ENCODE measurements at places on chromosomes 7 and 10.

GRCh38 chr7:107982918-107983389 lies 20.0 kb downstream of the LAMB1 start:
- no peak for DNase-seq

- no peak for DNase-seq
These were observed 20.5 kb downstream of the CASD1 start for GRCh38 chr7:94530109-94530508.

GRCh38 chr7:98217623-98218582 lies 6.7 kb downstream of the BHLHA15 start:
- no peak for DNase-seq

DNA sequence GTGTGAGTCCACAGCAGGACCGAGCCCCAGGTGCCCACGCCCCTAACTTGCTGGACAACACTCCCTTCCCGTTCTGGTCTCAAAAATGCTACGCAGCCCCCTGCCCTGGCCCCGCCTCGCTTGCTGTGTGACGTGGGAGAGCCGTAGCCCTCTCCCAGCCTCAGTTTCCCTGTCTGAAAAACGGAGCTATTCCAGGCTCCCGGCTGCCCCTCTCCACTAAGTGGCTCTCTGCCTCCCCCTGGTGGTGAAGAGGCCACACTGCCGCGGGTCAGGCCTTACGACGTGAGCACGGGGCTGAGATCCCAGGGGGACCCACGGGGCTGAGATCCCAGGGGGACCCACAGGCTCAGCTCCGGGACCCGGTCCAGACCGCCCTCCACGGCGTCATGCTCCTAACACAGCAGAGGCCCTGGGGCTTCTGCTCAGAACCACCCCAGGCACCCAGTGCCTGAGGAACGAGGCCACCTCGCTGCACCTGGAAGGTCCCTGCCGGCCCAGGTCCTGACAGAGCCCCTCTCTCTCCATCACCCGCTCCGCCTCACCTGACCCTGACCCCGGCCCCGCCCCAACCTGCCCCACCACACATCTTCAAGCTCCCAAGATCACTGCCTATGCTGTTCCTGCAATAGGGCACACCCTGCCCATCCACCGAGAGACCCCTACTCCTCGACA lies 26.7 kb downstream of the MICALL2 start:
- peak; percentile 75 for DNase-seq

DNA sequence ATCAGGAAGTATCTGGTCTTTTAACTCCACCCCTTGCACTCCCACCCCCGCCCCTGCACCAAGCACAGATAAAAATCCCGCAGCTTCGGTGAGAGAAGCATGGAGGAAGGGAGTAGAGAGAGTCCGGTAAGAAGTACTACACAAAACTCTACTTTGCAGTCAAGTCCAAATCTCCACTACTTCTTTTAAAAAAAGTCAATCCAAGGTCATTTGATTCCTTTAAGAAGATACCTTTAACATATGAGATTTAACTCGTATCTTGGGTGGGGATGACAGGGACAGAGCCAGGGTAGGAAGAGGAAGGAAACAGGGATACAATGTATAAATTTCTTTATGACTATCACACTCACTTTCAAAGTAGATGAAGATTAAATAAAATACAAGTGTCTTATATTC lies 132.1 kb downstream of the NRBF2 start:
- no peak for DNase-seq

- no peak for DNase-seq
These were observed 50.7 kb downstream of the HSPA12A start for GRCh38 chr10:116691635-116692034.

- no peak for DNase-seq
These were observed 26.5 kb upstream of the TRIL start for GRCh38 chr7:28984631-28985030.

DNA sequence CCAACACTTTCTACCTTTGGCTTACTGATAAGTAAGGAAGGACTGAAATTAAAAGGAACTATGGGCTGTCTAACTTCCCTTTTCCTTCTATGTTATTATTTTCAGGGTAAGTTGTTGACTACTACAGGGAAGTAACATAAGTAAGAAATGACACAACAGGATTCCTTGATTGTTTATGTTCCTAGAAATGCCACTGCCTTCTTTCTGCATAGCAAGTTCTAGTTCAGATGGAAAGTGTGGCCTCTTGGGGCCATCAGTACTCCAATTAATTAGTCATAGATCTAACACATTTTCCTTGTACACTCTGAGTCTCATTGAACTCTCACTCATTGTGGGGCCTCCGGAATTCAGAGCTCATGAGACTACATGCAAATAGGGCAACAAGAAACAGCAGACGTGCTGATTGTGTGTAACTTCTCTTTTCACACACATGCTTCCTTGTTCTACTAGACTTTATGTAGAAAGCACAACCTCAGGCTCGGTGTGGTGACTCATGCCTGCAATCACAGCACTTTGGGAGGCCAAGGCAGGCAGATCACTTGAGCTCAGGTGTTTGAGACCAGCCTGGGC lies 35.3 kb upstream of the HIBADH start:
- no peak for DNase-seq

- peak; percentile 28 for DNase-seq
These were observed 17.0 kb downstream of the FAM131B start for GRCh38 chr7:143345428-143345900.

DNA sequence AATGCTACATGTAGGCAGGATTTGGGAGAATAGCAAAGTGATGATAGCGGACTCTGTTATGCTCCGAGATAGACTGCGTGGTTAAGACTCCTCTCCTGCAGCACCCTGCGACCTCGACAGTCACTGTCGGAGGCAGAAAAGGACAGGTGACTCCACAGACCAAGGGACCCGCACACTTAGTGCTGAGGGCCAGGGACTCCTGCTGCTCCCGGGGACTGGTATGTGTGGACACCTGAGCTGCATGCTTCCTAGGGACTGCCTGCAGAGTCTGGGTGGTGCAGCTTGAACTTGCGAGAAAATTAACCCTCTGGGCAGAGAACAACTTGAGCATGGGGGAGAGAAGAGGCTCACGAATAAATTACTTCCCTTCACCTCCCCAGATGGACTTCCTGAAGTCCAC lies 407.1 kb upstream of the PFKP start:
- DNase-seq, result no peak

DNA sequence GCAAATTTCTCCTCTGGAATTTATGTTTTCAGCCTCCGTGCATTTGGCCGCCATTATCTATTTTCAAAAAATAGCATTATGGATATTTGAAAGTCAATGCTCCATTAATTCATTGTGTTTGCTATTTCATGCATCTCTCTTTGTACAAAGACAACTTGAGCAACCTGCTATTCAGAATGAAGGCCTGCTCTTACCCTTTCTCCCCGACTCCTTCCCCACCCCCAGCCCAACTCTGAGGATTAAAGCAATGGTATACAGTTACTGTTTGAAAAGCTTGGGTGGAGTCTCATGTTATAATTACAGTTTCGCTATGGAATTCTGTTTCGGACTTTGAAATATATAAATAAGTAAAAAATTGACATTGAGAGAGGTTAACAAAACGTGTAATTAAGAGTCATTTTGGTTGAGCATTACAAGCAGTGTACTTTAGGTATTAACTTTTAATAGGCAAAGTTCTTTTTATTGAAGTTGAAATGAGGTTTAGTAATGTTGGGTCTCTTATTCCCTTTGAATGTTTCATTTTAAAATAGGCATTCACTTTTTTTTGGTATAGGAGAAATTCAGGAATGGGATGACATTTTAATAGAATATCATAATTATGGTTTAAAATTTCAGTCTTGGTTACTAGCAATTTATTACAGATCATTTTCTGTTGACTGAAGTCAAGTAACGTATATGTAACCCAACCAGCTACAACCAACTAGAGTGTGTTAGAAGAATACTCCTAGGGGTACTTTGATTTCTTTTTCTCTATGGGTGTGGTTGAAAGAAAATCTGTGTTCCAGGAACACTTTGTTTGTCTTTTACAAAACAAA lies 93.1 kb downstream of the ARID5B start:
- no peak for DNase-seq

- no peak for DNase-seq
These were observed 8.9 kb downstream of the EEPD1 start for GRCh38 chr7:36161996-36162395.

- no peak for DNase-seq
These were observed 11.7 kb downstream of the CPEB3 start for GRCh38 chr10:92278996-92279696.

GRCh38 chr7:44712012-44712411 lies 36.6 kb upstream of the ZMIZ2 start:
- no peak for DNase-seq

- no peak for DNase-seq
These were observed 204.0 kb downstream of the FZD1 start for GRCh38 chr7:91468256-91468655.

GRCh38 chr7:149289856-149290255 lies 27.9 kb downstream of the ZNF783 start:
- no peak for DNase-seq

- DNase-seq, result no peak
These were observed 240.8 kb downstream of the ADK start for GRCh38 chr10:74391786-74392185.

GRCh38 chr10:88582411-88582805 lies 710 bp downstream of the RNLS start:
- no peak for DNase-seq

DNA sequence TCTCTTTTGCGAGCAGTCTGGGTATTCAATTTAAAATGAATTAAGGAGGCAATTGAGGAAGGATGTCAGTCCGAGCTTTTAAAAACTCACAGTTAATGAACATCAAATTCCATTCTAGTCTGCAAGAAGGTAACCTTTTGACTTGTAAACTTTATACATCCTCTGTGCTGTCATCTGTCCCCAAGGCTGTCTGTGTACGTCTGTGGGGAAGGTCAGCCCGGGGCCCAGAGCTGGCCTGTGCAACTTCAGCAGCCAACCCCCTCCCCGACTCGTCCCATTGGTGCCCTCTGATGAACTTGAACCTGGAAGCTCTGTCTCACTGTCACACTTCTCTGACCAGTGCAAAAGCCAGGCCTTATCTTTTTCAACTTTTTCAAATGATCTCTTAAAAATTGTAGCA lies 80.3 kb downstream of the CCDC3 start:
- DNase-seq, result no peak

- no peak for DNase-seq
These were observed 4.2 kb upstream of the CCM2 start for GRCh38 chr7:44995555-44996493.

GRCh38 chr7:134757938-134758337 lies 21.5 kb upstream of the CALD1 start:
- no peak for DNase-seq

DNA sequence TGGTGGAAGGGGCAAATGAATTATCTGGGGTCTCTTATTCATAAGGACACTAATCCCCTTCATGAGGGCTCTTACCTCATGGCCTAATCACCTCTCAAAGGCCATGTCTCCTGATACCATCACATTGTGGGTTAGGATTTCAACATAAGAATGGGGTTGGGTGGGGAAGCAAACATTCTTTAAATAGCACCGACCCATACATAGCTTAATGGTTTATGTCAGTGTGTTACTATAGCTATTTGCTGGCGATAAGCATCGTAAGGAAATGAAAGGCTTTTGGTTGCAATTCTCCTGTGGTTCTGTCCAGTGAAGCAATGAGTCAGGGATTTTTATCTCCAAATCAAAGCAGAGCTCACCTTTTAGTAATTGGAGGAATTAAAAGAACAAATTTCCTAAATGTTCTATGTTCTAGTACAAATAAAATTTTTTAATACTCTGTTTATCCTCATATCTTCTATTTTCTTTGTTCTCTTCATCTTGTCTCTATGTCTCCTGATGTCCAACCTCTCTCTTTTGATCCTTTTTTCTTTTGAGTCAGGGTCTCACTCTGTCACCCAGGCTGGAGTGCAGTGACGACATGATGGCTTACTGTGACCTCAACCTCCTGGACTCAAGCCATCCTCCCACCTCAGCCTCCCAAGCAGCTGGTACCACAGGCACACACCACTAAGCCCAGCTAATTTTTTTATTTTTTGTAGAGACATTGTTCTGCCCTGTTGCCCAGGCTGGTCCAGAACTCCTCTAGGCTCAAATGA lies 57.0 kb upstream of the GLCCI1 start:
- DNase-seq, result no peak

- DNase-seq, result no peak
These were observed 61.4 kb downstream of the CHCHD3 start for GRCh38 chr7:133020496-133020895.

DNA sequence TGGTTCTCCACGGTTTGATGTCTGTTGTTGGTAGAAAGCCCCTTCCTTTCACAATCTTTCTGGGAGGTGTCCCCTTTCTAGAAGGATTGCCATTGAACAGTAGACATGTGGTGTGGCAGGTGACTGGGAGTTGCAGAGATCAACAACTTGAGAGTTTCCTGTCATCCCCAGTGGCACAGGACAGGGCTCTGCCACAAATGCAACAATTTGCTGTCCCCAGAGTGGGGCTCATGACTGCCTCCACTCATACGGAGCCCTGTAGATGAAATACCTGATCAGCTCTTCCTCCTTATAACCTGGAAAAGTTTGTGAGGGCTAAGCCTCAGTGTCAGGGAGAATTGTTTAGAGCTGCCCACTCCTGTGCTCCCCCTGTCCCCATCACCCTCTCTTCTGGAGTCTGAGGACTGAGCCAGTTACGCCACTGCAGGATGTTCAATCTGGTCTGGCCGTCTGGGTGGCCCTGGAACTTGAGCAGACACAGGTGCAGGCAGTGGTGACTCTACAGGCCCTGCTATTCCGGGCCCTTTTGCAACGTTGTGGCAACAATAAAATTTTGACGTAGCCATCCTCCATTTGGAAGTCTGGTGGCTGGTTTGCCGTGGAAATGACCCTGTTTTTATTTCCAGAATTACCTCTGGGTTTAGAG lies 6.5 kb downstream of the DBNL start:
- DNase-seq, result no peak

GRCh38 chr7:85130702-85131101 lies 56.2 kb downstream of the SEMA3D start:
- no peak for DNase-seq

- no peak for DNase-seq
These were observed 629.8 kb downstream of the KCNMA1 start for GRCh38 chr10:77007834-77008233.

DNA sequence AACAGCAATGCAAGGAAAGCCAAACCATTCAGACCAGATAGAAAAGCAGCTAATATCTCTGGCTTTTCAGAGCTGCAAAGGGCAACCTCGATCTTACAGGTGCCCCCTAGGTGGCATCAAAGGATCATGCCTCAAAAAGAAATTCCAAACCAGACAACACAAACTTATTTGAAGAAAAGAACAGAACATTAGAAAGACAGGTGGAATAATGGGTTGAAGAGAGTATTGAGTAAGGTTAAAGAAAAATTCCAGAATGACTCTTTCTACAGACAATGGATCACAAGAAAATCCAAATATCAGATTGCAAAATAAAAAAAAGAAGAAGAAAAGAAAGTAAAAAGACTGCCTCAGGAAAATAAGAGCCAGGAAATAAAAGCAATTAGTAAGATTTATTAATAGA lies 213.7 kb downstream of the ELMO1 start:
- DNase-seq, result no peak

GRCh38 chr10:6035101-6035834 lies 26.9 kb downstream of the IL2RA start:
- DNase-seq, result no peak

- DNase-seq, result no peak
These were observed 19.0 kb downstream of the ADCYAP1R1 start for GRCh38 chr7:31070991-31071644.

- no peak for DNase-seq
These were observed 67.8 kb downstream of the NAMPT start for GRCh38 chr7:106216923-106217542.

Measured in activated CD4-positive, alpha-beta T cell treated with anti-CD3 and anti-CD28 coated beads, Interleukin-2, amount 50 U/mL, for 24 hours (primary cell).